ENCODE measurements at places on chromosomes 6 and 20. TPM values are rescaled to one million over a fixed set of nuclear protein-coding genes. Genes with fewer than 3 reads are reported as not detected.

Gene YTHDF1
- polyA plus RNA-seq: 18.0 TPM

- DNase-seq: no peak
- no peak overlapping the region for H3K4me3 ChIP-seq
- no peaks in the 10 kb centered on the region for H3K36me3 ChIP-seq
- H3K4me1 ChIP-seq: no peaks in the 10 kb centered on the region
- no peak overlapping the region for H3K27ac ChIP-seq
- H3K27me3 ChIP-seq: no peaks in the 10 kb centered on the region
Observed at GRCh38 chr20:23435626-23436539, 3.6 kb upstream of the CSTL1 start.

Gene PAK5
- polyA plus RNA-seq: not detected

Gene PRPF6
- polyA plus RNA-seq: 26.1 TPM

- H3K27me3 ChIP-seq: no peaks in the 10 kb centered on the region
- no peak overlapping the region for H3K27ac ChIP-seq
- no peak overlapping the region for H3K4me3 ChIP-seq
Observed at GRCh38 chr20:13341737-13342393, 120.8 kb downstream of the ISM1 start.
